ENCODE measurements at places on chromosomes 3 and 15.

DNA sequence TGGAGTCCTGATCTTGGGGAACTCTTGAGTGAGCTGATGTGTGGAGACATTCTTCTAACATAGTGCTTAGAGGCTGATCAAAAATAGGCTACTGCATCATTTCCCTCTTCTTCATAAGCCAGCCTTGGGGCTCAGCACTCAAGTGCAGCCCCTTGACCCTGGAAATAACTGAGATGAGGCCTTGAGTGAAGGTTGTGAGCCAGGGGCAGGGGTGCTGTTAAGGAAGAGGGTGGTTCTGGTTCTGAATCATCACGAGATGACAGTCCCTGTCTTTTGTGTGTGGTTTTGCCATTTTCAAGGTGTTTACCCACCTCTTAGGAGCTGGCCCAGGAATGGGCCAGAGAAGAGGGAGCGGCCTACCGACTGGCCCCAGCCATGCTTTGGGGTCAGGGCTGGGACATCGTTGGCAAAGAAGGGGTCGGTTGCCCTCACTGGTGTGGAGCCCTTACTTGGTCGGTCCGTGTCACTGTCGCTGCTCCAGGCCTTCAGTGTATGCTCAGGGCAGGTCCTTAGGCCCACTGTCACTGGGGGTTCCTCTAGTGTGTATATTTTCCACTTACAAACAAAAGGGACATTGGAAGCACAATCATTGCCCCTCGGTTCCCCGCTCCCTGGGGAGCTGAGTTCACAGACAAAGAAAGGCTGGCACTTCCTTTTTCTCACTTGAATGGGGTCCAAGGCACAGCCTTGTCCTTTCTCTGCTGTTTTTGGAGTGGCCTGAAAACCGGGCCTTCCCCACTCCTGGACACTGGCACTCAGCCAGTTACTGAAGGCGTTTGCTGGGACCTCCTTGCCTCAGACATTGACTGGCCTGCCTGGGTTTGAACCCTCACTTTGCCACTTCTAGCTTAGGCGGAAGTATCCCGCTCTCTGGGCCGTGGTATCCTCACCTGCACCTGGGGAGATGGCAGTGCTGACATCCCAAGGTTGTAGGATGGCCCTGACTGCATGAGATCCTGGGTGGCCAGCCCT lies 46.6 kb downstream of the SLC6A6 start:
- no peak for DNase-seq

DNA sequence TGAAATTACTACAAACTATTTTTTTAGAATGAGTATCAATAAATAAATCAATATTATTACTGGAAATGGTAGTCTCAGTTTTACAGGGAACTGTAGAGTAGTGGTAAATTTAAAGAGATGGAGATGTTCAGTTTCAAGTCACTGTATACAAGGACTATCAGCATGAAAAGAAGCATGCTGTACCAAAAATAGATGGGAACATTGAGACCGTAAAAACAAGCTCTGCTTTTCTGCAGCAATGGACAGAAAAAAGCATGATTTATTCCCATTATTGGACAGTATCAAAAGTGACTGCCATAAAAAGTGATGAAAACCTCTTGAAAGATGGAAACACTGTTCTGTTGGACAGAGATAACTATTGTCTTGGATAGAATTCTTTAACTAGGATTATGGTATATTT lies 187.2 kb downstream of the EPHA6 start:
- no peak for DNase-seq

DNA sequence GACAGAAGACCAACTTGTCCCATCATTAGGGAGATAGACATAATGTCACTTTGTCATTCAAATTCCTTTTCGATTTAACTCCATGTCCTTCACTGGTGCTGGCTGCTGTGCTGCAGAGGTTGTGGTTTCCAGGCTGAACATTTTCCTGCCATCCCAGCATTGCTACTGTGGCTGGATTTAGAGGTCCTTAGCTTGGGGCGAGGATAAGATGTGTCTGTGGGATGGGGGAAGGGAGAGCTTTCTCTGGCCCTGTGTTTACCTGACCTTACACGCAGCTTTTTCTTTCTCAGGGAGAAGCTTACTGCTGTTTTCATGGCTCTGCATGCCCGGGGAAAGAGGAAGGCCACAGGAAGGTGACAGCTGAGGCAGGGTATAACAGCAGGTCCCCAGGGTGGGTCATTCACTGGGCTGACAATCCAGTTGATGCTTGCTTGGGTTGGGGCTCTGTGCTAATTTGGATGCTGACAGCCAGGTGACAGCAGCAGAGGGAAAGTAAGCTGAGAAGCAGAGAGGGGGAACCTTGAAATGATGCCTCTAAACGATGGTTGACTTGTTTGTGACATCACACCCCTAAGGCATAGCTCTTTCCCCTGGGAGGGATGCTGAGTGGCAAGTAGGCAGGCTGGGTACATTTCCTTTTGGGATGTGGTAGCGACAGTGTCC lies 326.9 kb upstream of the CTNNB1 start:
- no peak for DNase-seq

DNA sequence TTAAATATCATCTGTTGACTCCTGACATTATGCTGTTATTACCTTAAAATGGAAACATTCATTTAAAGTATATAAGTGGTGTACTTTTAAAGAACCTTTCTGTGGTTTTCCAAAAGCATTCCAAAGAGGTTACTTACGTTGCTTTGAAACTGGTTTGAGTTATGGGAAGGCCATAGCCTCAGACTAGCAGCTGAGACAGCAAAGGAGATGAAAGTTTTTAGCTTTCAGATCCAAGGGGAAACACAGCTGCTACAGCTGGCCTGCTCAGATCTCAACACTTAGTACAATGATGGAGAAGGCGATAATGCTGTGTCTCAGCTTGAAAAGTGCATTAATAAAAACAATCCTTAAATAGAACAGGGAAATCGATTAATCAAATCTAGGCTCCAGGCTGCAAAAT lies 921.1 kb downstream of the ROBO1 start:
- DNase-seq, result no peak

- peak; percentile 60 for DNase-seq
Measured at GRCh38 chr3:125141596-125142419, 70.7 kb downstream of the SLC12A8 start.

- no peak for DNase-seq
Measured at GRCh38 chr15:78641102-78641748, at the start of gene CHRNB4. Gene CHRNB4 (minus strand): TSS chr15:78641210. CDS start chr15:78641133, 77 bp downstream.

- no peak for DNase-seq
Measured at GRCh38 chr15:101390060-101390459, 95.0 kb upstream of the SNRPA1 start.

DNA sequence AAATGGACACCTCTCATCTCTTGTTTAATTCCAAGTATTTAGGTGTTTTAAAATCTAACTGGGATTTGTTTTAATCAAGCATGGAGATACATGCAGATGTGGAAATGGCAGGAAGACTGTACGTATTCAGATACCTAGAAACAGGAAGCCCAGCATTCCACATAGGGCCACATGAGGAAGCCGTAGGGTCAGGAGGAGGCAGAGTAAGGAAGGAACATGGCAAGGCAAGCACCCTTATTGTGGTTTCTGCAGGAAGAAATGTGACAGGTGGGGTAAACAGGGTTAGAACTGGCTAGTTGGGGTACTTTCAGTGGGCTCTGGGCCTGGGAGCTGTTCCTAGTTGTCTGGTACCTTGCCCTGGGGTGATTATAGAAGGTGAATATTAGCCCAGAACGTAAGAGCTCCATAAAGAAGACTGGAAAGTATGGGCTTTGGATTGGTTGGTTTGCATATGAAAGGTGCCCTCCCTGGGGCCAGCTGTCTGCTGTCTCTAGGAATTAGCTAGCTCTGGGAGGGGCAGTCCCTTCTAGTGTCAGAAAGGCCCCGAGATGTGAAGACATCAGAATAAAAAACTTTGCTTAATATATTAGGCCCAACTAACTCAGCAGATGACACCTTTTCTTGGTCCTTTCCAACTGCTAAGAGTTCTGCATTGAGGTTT lies 107.7 kb upstream of the CADPS start:
- DNase-seq, result no peak

- no peak for DNase-seq
Measured at GRCh38 chr15:51245628-51246027, 92.8 kb downstream of the CYP19A1 start.

- DNase-seq, result no peak
Measured at GRCh38 chr3:185728630-185729336, 96.1 kb downstream of the IGF2BP2 start.

GRCh38 chr15:74815121-74815934 lies 2.7 kb downstream of the LMAN1L start:
- DNase-seq, result peak; percentile 89

- no peak for DNase-seq
Measured at GRCh38 chr3:4766263-4766662, 213.0 kb upstream of the BHLHE40 start.

GRCh38 chr3:61940236-61940635 lies 378.9 kb downstream of the PTPRG start:
- DNase-seq, result no peak

GRCh38 chr3:194181612-194182529 lies 45.9 kb downstream of the HES1 start:
- DNase-seq, result no peak

DNA sequence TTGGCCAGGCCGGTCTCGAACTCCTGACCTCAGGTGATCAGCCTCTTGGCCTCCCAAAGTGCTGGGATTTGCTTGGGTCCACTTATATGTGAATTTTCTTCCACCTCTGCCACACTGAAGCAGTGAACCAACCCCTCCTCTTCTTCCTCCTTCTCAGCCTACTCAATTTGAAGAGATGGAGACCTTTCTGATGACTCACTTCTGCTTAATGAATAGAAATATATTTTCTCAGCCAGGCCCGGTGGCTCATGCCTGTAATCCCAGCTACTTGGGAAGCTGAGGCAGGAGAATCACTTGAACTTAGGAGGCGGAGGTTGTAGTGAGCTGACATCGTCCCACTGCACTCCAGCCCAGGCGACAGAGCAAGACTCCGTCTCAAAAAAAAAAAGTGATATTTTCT lies 46.8 kb upstream of the GATM start:
- DNase-seq, result no peak

GRCh38 chr3:183984127-183984740 lies 33.5 kb downstream of the ABCC5 start:
- DNase-seq, result no peak

- no peak for DNase-seq
Measured at GRCh38 chr3:12797124-12797891, 828 bp downstream of the CAND2 start.

GRCh38 chr3:131036986-131037385 lies 10.3 kb downstream of the NEK11 start:
- DNase-seq, result no peak

DNA sequence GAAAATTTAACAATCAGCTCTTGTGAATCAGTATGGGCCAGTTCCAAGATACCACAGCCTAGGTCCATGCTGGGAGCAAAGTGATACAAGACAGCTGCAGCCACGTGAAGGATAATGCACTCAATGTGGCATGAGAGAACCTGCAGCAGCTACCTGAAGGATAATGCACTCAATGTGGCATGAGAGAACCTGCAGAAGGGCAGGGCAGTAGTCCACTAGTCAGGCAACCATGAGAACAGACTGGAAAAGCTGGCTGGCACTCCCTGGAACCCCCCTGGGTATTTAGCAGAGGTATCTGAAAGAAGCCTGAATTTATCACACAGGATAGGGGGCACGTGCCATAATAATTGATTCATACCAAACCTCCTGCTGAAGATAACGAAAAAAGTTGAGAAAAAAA lies 237.6 kb downstream of the ATP8B4 start:
- DNase-seq, result no peak

DNA sequence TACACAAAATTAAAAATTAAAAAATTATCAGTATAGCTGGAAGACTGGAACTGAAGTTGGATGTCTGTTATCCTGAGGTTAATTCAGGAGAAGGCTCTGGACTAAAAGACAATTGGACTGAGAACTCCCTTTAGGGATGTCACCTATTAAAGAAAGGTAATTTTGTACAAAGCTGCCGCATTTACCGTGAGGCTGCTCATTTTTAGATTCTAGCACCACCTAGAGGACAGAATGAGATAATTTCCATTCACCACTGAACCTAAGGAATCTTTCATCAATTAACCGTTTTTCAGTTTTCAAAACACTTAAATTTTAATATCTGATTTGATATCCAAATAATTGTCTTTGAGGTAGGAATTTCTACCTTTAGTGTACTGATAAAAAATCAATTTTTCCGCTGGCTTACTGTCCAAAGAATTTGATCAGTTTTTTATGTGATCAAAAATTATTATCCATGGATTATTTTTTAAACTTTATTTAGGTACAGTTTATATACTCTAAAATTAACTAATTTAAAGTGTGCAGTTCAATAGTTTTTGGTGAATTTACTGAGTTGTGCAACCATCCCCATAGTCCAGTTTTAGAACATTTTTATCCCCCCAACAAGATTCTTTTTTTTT lies 106.7 kb upstream of the TNIK start:
- DNase-seq, result no peak

DNA sequence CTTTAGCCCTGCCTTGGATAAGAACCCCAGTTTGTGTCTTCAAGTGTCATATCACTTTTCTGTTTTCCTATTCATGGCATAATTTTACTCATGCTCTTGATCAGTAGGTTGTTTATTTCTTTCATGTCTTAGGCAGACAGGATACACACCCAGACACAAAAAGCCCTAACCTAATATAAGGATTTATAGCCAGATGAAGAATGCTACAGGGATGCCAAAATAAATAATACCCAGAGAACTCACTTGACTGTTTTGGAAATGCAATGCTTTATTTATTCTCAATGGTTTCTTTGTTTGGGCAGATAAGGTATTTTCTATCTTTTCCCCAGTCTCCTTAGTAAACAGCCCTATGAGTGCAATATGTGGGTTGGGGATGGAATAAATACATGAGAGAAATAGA lies 424.0 kb upstream of the PDZRN3 start:
- no peak for DNase-seq

DNA sequence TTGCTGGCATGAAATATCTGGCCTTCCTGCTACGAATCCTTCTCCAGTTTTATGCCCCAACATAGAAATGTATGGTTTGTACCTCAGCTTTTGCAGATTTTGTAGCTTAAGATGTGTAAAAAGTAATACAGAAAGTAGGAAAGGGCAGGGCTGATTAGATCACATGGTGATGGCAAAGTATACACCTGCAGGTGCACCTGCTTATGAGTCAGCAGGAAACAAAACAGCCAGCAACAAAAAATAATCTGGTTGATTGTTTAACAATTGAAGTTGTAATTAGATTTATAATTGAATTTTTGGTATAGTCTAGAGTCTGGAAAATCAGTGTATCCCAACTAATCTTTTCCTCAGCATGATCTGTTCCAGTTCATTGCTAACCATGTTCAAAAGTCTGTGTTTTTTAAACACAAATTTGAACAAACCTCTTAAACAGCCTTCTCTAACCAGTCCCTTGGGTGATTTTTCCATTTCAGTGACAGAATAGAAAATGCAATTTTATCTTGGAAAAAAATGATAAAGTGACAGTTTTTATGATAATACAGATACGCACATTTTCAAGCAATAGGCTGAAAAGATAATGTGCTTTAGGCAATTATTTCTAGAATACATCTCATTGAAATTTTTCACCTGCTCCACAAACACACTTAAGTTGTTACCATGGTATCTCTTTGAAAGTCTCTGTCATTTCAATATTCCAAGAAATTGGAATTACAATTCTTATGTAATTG lies 477.4 kb downstream of the NAALADL2 start:
- peak; percentile 22 for DNase-seq

GRCh38 chr3:161100994-161101393 lies 4.2 kb downstream of the B3GALNT1 start:
- DNase-seq, result peak; percentile 28

Measured in colonic mucosa (tissue), 4 donors.